NT2/D1 (cell line): ENCODE measurements at places on chromosomes 3 and 15.

GRCh38 chr15:66369773-66370651, 13.5 kb upstream of the TIPIN start:
- no peak for DNase-seq

- DNase-seq = no peak
Observed at GRCh38 chr3:124266487-124266886, 274.6 kb upstream of the ROPN1 start.

DNA sequence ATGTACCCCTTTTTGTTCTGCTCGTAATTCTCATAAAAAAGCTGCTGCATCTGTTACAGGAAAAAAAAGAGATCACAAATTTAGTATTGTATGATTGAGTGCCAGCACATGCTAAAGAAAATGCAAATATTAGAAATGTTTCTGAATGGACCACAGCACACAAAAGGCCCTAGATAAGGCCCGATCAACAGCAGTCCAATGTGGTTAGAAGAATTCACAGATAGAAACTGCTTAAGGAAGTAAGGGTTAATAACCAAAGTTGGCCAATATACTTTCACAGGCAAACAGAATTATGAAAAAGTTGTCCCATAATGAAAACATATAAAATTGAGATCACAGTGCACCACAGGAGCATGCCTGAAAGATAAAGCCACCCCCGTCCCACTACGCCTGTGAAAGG, 72.9 kb downstream of the CHSY1 start:
- no peak for DNase-seq

- no peak for DNase-seq
Observed at GRCh38 chr3:24541935-24542334, 47.3 kb upstream of the THRB start.

GRCh38 chr3:117820658-117821299, 1111.2 kb downstream of the TUSC7 start:
- no peak for DNase-seq

DNA sequence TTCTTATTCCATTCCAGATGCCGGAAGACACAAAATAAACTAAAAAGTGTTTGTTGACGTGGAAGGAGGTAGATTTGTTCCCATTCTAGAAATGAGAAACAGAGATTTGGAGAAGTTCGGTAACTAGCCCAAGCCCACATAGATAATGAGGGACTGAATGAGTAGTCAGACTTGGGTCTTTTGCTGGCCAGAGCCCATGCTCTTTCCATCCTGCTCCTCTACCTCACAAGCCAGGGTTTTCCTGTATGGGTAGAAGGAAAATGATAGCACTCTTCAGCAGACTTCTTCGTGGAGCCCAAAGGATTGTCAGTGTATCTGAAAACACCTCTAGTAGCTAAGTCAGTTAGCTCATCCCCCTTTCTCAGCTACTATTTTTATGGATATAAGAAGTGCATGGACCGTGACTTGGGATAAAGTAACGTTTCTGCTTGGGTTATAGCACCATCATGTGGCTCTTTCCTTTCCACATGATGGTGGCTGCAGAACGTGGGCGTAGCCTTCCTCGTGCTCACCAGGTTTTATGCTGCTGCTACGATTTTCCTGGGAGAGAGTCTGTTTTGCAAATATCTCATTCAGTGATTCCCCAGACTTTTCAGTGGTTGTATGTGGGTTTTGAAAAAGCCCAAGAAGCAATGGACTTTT, 84.6 kb downstream of the DGKG start:
- peak; percentile 46 for DNase-seq

DNA sequence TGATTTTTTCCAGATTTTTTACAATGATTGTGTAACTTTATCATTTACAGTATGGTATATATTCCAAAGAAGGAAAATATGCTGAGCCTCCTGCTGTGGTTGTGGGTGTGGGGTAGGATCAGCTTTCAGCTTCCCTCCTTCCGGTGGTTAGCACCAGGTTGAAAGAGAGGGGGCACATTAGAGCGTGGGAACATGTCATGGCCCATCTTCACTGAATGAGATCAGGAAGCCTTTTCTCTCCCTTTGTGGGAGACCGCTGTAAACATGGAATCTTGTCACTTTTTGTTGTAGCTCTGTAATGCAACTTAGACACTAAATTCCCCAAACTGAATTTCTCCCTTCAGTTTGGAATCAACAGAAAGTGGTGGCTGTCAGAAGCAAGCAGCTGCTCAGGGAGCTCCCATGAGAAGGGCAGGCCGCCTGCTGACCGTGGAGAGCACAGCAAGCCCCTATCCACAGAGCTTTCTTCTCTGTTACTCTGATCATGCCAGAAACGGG, 86.7 kb upstream of the LIMD1 start:
- peak; percentile 66 for DNase-seq

- DNase-seq = no peak
Observed at GRCh38 chr3:156948402-156949210, 122.5 kb downstream of the LEKR1 start.

GRCh38 chr15:90851114-90851513, 17.3 kb upstream of the FURIN start:
- DNase-seq = no peak

- DNase-seq = no peak
Observed at GRCh38 chr15:60568914-60569391, 90.0 kb upstream of the ICE2 start.

- no peak for DNase-seq
Observed at GRCh38 chr3:132488151-132488550, 70.8 kb downstream of the DNAJC13 start.

DNA sequence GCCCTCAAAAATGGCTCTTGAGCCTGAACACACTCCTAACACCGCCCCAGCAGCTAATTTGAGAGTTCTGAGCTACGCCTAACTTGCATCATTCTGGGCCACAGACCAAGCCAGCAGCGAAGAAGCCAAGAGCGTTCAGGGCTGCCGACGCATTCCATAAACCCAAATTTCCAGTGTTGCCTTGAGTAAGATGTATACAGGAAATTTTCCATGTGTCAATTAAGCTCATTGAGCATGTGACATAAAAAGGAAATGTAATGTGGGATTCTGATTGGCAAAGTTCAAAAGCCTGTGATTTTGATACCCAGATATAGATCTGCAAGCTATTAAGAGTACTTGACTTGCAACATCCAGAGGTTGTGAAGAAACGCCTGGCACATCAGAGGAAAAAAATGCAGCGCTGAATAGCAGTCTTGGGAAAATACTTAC, 148.6 kb upstream of the NR2F2 start:
- no peak for DNase-seq

DNA sequence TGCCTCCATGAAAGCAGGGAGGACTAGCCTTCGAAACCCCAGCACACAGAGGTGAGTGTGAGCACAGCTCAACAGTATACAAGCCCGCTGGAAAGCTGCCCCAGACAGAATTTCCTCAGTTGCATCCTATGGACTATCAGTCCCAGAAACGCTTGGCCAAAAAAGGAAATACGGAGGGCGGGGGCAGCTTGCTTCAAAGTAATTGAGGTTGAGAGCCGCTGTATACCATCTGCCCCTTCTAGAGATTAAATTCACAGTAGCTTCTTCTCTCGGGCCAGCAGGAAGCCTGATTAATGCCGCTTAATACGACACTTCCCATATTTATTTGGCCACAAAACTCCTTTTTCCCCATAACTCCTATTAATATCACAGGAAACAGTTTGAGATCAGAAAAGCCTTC, 88.7 kb downstream of the LIPC start:
- no peak for DNase-seq

GRCh38 chr3:150116196-150116595, 145.5 kb upstream of the PFN2 start:
- no peak for DNase-seq

DNA sequence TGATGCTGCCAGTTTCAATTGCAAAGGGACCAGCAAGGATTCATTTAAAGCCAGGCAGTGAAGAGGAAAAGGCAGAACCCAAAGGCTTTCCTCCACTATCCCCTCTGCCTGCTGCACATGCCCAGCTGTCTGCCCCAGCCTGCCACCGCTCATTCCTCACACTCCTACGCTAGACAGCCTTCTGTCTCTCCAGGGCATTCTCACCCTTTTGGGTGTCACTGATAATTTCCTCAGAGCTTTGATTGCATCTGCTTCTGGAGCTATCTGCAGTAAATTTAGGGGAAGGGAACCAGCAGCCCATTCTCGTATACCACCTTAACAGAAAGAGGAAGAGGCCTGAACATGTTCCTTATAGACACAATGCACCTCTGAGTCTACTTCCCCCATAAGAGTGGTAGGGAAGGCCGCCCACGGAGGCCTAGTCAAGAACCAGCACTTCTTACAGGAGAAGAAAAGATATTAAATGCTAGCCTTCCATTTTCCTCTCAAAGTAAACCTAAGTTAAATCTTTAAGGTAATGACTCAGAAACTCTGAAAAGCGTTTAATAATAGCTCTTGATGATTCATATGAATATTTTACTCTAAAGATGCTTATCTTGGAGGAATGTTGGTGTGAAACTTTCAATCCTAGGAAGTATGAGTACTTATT, 20.9 kb downstream of the NUDT16 start:
- DNase-seq = no peak

GRCh38 chr3:119826711-119827608, 45.1 kb downstream of the NR1I2 start:
- DNase-seq = no peak

DNA sequence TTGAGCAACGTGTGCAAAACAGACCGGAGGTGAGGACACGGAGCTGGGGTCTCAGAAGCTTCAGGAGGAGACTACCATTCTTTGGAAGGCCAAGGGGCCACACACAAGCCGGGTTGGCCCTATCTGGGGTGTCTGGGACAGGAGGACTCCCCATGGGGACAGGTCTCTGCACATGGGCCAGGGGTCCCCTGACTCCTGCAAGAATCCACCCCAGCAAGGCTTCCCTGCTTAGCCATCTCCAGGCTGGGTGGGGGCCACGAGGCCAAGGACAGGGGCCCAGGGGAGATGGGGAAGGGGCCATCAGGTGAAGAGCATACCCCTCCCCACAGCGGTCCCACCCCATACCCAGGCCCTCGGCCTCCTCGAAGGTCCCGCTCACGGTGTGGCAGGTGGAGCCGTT, 38.5 kb downstream of the ADAMTS7 start:
- DNase-seq = no peak

DNA sequence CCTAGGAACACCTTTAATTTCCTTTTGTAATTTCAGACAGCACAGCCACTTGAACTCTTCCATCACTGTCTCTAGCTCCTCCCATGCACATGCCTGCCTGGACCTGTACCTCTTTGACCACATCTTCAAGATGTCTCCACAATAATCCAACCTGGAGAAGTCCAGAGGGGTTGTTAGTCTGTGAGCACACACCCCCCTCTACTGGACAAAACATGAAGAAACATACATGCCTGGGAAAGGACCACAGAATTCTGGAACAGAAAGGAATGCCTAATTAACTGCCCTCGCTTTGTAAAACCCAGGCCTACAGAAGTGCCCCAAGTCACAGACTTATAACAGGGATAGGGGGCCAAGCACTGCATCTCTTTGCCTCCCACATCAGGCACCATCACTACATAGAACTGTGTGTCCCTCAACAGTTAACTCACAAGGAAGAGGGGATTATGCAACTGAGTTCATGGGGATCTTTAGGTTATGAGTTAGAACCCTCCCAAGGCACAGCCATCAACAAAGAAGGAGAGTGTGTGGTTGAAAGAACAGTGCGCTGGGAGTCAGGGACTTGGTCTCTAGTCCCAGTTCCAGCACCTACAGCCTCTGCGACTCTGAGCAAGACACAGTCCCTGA, 61.7 kb downstream of the FMN1 start:
- DNase-seq = peak; percentile 59

GRCh38 chr3:35931867-35932266, 292.5 kb downstream of the ARPP21 start:
- no peak for DNase-seq

DNA sequence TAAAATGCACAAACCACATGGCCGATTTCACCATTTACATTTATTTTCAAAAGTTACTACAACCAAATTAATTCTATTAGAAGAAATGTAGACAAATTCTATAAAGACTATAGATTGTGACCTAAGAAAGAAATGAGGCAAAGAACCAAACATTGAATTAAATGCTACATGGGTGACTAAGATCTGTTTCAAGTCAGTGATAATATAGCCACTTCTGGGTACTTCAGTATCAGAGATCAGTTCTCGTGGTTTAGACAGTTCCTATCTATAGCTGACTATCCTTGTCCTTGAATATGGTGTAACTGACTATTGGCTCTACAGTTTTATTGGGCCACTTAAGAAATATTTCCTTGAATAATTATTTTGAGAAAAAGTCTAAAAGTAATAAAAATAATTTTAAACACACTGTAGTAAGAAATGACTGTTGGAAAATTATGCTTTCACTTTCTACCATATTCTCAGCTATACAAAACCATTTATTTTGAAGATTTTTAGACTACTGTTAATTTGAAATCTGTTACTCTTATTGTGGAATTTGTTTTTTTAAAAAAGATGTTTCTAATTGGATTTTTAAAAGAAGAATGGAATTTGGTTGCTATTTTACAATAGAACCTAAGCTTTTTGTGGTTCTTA, 14.1 kb downstream of the KCNMB3 start:
- no peak for DNase-seq

GRCh38 chr3:158768361-158768787, 33.5 kb upstream of the MFSD1 start:
- DNase-seq = no peak

- DNase-seq = no peak
Observed at GRCh38 chr3:97871186-97871585, 49.4 kb downstream of the CRYBG3 start.

GRCh38 chr3:37937156-37937555, 53.4 kb upstream of the VILL start:
- DNase-seq = no peak

- no peak for DNase-seq
Observed at GRCh38 chr15:63114465-63114864, 7.2 kb upstream of the LACTB start.

DNA sequence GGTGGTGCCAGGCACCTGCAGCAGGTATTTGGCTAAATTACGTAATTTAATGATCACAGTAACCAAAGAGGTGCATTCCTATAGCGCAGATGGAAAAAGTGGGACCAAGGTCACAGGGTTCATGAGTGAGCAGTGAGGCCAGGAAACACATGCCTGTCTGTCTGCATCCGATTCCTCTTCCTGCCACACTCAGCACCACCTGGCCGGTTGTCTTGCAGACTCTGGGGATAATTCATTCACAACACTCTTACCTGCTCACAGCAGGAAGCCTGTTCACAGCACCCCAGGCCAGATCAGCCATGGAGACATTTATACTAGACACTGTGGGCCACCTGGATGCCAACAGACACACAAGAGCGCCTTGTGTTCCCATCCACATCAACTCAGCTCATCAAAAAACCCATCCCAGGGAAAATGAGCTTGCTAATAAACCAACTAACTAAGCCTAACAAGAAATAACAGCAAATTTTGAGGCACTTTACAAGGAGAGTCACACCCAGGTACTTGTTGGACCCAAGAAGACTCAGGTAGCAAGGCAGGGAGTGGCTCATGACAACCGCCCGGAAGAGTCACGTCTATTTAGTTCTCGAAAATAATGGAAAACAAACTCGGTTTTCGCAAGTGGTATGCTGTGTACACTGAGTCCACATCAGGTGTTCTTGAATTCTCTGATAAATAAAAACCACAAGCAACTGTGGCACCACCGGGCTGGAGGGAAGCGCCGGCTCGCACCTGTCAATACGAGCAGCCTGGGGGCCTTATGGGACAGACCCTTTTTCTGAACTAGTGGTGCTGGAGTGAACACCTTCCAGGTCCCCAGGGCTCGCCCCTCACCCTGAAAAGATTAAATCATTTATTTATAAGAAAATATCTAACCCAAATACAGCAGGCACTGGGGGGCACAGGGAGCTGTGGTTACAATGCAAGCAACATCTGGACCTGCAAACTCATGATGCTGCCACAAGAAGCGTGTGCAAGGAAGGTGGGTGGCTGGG, 40.5 kb downstream of the FAM174B start:
- no peak for DNase-seq

- DNase-seq = no peak
Observed at GRCh38 chr15:92663250-92663951, 7.8 kb upstream of the FAM174B start.

GRCh38 chr3:176055836-176056235, 1141.4 kb downstream of the TBL1XR1 start:
- no peak for DNase-seq
